Hindlimb muscle (tissue), 1 donor: ENCODE measurements at places on chromosomes 5 and 9.

GRCh38 chr9:124749781-124750180, 21.3 kb downstream of the NR6A1 start:
- no peak for DNase-seq

DNA sequence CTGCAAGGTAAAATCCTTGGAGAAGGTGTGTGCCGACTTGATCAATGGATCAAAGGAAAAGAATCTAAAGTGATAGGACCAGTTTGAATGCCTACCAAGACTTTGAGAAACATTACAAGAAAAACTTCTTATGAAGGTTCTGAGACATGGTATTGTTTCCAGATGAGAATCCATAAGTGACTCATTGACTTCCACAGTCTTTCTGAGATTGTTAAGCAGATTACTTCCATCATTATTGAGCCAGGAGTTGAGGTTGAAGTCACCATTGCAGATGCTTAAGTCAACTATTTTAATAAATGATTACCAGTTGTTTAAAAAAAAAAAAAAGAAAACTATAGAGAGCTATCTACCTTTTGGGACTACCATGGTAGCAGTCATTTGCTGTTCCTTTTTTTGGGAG, 7.0 kb downstream of the LNPEP start:
- DNase-seq, result no peak

- DNase-seq, result no peak
Measured at GRCh38 chr5:17012289-17012688, 76.2 kb upstream of the MYO10 start.

DNA sequence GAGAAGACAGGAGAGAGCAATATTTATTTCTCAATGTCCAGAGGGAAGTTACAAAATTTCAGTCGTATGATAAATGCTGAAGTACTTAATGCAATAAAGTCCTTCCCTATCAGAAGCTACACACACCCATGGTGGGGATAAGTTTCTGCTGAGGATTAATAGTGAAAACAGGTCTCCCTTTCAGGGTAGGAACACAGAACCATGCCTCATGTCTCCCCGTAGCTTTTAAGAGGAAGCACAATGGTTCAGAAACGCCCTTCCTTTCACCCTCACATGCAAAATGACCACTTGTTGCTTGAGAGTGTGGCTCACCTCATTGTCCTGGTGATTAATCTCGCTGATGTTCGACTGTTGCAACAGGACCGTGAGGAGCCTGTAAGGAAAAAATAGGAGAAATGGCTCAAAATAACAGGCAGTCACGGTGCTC, 73.6 kb downstream of the ANKRD55 start:
- no peak for DNase-seq

DNA sequence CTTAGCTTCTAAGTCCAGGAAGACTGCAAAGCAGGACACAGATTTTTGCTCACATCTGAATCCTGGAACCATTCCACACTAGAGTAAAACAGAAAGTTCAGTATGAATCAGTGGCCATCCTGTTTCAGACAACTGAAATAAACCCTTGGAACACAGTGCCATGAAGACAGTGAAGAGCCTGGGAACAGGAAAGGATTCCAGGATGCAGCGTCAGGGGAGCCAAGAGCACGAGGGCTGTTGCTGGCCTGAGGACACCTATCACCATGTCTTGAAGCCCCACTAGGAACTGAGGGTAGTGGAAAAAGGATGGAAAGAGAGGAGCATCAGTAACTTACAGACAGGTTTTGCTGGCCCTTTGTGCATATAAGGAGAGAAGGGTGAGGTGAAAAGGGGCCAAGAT, 115.3 kb upstream of the FSTL4 start:
- DNase-seq, result no peak

- DNase-seq, result no peak
Measured at GRCh38 chr9:38003230-38003629, 65.8 kb downstream of the SHB start.

- no peak for DNase-seq
Measured at GRCh38 chr9:107435415-107435814, 54.2 kb downstream of the KLF4 start.

GRCh38 chr9:120712539-120713031, 1.7 kb downstream of the MEGF9 start:
- no peak for DNase-seq

GRCh38 chr9:106753155-106753671, 109.8 kb upstream of the ZNF462 start:
- DNase-seq, result no peak

DNA sequence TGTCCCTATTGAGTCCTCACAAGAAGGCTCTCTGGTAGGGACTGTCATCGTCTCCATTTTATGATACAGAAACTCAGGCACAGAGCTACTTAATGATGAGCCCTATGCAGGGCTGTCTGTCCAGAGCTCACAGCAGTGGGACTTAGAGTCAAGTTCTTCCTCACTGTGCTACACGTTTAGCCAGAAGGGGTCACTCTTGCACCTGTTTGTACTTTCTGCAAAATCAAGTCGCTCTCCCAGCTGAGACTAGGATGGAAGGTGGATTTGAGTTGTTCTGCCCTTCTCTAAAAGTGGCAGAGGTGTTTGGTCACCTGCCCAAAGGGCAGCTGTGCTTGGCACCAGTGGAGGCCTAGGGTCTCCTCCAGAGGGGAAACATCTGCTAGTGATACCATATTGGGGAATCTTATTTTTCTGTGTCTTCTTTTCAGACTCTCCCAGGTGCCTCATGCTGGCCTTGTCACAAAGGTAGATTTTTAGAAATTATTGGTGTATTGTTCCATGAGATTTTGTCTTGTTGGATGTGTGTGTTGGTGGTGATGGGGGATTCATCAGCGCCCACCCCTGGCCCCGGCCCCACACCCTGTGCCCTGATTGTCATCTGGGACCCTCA, 104.2 kb downstream of the PPARGC1B start:
- DNase-seq, result peak; percentile 72

DNA sequence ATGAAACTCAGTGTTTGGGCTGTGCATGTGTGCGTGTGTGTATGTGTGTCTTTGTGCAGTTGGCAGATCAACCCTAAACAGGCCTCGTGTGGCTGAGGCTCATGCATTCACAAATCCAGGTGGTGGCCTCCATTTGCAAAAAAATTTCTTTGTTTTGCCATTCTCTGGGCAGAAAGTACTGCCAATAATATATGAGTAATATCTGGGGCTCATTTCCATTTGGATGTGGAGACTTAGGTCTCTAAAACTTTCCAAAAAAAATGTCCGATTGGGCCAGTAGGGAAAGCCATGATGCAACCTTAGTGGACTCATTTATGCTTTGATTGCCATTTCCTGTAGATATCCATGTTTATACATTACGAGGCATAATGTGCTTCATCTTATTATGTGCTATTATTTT, 77.9 kb upstream of the RPS23 start:
- DNase-seq, result no peak

DNA sequence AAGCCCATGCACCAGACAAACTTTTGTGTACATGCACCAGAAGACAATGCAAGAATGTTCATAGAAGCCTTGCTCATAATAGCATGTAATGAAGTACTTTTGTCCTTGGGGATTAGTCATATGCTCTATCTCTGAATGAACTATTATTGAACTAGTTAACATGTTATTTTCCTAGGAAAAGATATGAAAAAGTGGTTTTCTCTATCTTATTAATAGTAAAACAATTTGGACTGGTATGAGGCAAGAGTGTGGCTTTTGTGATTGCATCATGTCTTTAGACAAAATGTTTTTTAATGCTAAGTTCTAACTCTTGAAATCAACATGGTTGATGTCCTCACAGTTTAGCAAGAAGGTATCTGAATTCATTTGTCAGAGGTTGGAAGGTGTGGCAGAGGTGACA, 55.7 kb upstream of the SPDL1 start:
- no peak for DNase-seq
